ENCODE measurements at places on chromosomes 12 and 14.
A peak's percentile ranks its signal among the peaks of the same experiment; 100 is the strongest.

DNA sequence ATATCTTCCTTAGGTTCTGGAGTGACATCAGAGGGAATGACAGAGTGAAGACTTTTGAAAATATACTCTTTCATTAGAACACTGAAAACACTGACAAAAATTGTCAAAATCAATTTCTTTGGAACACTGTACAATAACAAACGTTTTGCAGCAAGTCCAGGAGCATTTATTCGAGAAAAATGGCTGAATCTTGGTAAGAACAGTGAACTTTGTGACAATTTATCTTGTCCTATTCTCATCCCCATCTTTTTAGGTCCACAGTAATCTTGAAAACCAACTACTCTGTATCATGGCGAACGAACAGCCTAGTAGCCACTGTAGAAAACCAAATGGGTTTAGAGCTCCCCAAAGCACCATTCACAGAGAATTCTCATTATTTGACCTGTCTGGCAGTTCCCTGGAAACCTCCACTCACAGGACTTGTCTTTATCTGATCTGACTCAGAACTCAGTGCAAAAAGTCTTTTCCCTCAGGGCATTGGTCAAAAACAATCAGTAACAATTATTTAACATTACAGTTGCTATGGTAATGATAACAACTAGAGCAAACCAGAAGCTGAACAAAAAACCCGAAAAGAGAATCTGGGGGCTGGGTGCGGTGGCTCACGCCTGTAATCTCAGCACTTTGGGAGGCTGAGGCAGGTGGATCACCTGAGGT is 20.3 kb upstream of the PPP2R5E start:
- no peak for DNase-seq

DNA sequence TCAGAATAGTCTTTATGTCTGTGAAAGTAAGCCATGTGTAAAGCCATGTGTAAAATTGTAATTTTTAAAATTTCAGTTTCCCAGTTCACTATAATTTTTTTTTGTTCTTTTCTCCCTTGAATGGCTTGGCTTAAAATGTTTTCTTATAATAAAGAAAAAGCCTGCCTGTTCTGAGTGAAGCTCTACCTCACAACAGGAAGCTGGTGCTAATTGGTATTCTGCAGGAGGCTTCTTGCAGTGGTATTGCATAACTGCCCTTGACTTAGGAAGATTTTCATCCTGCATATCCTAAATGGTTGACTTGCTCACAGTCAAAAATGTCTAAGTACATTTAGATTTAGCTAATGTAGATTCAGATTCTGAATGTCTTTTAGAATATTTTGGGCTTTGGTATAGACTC is 49.5 kb downstream of the ATP2A2 start:
- DNase-seq, result no peak

DNA sequence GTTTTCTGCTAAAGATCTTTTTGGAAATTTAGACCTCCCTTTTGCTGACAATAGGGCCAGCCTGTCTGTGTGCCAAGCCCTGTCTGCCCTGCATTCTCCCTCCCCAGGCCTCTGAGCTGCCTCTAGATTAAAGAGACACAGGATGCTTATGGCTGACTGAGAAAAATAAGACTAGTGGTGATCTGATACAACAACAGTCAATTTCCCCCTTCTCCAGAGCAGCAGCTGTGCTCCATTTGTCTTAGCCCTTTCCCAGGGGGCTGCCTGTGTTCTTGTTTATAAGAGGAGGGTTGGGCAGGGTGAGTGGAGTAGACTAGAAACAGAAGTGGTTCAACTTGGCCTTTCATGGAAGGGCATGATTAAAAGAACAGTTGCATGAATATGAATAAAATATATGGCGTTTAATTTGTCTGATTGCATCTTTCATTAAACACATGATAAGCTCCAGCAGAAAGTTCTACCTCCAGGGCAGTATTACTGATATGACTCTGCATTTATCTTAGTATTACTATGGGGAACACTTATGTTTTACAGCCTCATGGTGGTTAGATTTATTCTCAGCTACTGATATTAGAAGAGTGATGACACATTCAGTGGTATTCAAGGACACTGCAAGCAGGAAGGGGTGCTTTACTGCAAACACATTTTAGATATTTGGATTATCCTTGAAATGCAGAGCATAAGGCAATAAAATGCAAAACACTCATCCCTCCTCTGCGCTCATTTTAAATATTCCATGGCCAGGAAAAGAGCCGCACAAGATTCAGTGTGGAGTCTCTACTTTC is 150.2 kb upstream of the CLEC14A start:
- DNase-seq, result peak; percentile 45

DNA sequence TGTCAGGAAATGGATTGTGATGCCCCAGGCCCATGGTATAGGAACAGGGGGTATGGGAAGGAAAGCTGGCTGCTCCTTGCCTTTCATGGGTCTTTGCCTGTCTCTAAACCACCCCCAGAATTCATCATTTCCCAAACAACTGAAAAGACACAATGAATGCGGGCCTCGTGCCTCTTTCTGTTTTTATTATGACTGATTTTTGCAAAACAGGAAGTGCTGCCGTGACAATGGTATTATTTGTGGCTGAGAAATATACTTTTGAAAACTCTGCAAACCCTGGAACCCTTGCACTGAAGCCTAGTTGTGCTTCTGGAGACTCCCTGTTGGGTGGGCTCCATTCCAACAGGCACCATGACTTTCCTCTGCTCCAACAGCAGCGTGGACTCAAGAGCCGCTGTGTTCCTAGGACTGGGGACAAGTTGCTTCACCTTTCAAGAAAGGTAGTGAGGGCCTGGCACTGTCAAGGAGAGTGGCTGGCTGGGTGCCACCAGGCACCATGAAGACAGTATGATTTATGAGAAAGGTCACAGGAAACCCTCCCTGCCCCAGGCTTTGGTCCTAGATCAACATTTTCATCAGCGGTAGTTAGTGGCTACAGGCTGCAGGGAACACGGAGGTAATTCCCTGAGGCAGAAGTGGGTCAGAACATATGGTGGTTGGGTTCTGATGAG is 4.8 kb upstream of the DGLUCY start:
- DNase-seq, result no peak

- DNase-seq, result no peak
Observed at GRCh38 chr12:115375186-115375991, 691.4 kb upstream of the TBX3 start.

GRCh38 chr14:35403114-35403602 is 1.4 kb downstream of the NFKBIA start:
- DNase-seq, result peak; percentile 41

DNA sequence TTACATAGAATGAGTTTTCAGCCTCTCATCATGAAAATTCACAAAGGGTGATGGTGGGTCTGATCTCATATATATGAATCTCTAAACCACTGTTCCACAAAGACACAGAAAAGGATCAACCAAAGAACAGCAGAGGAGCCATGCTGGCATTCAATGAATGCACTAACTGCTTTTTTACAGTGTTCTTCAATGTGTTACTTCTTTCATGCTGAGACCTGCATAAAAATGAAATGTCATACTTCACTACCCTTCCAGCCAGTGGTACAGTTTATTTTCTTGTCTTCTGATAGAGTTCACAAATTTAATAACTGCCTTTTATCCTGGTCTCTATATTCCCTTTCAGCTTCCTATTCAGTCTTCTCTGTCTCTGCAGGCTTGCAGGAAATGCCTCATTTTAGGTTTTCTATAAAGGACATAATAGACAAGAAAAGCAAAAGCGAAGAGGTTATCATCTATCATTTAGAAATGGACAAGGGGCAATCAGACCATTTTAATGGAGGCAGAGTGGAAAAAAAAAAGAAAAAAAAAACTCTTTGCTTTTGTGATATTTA is 836.7 kb upstream of the FOXG1 start:
- no peak for DNase-seq

GRCh38 chr14:60003991-60004390 is 84.0 kb downstream of the LRRC9 start:
- DNase-seq, result no peak

DNA sequence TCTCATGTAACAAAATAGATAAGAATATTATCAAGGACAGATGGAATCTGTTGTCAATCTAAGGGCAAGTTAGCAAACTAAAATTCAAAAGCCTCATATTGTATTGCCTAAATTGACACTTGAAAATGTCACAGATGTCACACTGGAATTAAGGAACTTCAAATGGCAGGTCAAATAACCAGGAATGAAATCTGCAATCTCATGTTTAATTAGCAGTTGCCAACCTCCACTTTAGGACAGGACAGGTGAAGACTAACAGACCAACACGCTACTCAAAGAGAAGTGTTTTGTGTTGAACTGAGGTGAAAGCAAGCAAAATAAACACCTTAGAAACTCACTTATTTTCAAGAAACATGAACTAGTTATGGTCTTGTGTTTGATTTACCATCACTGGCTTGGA is 11.1 kb downstream of the KIF21A start:
- no peak for DNase-seq

DNA sequence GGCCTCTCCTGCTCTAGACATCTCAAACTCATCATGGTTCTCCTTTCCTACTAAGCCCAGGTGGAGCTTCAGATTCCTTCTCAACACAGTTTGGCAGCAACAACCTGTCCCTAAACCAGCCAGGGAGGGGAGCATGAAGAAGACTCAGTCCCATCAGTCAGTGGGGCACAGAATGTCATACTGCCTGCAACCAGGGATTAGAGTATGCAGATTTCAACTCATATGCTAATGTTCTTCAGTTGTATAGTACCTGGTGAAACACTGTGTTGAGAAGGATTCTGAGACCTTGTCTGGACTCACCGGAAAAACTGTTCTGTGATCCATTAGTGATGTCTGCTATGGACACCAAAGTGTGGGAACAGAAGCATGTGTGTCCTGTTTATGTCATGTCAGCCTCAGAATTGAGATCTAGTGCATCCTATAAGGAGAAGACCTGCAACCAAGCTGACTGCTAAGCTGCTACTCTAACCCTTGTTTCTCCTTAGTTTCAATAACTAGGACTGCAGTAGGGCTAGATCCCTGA is 43.6 kb downstream of the TRPV4 start:
- no peak for DNase-seq

- DNase-seq, result no peak
Observed at GRCh38 chr12:41556176-41556575, 368.1 kb downstream of the PDZRN4 start.

Data from right hindlimb (tissue), 1 donor.